GM23248 (cell line): ENCODE measurements at places on chromosomes 12 and 14.

GRCh38 chr12:109738209-109738608, 24.6 kb downstream of the FAM222A start:
- DNase-seq: no peak

DNA sequence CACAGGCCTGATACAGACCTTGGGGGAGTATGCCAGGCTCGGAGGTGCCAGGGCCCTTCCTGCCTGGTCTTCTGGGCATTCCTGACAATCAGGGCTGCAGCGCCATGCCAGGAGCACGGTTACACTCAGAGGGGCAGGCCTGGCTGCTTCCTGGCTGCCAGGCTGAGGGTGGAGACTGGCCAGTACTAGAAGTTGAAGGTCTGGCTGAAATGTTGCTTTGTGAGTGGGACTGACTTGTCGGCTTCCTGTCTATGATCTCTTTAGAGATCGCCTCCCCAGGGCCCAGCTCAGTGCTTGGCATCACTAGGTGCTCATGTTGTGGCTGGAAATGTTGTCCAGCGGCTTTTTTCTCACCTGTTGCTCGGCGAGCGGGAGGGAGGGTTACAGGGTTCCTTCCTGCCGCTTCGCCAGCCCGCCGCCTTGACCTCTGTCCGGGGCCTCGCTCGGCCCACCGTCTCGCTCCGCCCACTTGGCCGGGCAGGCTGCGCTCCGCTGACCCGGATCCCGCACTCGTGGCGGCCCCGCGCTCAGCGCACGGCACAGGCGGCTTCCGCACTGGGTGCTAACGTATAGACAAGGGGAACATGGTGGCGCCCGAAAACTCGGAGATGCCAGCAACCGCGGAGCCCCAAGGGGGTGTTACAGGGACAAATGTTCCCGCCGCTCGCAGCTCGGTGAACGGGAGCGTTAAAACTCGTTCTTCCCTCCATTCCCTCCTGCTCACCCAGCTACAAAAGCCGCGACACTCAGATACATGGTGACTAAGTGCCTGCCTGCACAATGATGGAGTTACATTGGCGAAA, 32.6 kb downstream of the PAPLN start:
- DNase-seq: no peak

DNA sequence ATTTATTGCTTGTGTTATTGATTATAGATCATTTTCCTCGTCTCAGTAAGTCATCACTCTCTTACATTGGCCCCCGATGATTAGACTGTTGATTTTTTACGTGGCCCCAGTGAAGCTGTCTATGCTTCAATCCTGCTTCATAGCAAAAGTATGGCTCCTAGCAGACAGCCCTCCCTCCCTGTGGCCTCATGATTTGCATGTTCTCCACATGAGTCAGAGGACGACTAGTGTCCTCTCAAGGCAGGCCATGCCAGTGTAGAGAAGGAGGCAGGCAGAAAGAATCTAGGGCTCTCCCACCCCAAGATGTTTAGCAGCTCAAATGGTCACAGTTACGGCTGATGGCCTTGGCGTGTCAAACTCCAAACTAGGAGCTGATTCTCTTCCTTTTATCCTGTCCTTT, 59.6 kb downstream of the FIGNL2 start:
- DNase-seq: peak; percentile 93

DNA sequence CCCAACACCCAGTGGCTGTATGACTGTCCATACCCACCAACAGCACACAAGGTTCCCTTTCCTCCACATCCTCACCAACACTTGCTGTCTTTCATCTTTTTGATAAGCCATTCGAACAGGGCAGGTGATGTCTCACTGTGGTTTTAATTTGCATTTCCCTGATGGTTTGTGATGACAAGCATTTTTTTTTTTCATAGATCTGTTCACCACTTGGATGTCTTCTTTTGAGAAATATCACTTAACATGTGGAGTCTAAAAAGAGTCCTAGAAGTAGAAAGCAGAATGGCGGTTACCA, 198.1 kb upstream of the DIO3 start:
- no peak for DNase-seq

GRCh38 chr12:46415552-46415951, 43.0 kb upstream of the SLC38A2 start:
- DNase-seq: no peak

DNA sequence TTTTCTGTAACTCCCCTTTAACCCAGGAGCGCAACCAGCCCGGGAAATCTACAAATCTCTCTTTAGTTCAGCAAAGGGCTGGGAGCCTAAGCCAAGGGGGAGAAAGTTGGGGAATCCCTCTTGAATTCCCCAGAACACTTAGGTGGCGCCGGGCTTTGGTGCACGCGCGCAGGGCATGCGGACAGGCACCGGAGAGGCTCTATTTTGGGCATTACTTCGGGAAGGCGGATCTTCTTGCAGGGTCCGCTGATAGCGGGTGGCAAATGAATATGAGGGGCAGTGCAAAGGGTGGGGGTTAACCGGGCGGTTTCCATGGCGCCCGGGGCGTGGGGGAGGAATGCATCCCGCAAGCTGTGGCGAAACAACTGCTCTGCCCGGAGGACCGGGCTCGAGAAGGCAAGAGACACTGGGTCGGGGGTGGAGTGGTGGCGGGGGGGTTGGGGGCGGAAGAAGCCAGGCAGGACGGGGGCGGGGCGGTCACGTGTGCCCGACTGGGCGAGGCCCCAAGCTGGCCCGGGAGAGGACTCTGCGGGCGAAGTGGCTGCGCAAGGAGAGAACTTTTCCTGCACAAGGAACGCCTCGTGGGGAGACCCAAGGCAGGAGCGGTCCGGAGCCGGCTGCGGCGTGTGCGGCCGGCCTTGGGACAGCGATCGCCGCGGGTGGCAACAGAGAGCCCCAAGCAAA, at the start of gene FLVCR2:
TSS of gene FLVCR2 (plus strand) at position 519 of the 684 bp plus-strand sequence. CDS start 353 bp downstream, outside the sequence.
- DNase-seq: peak; percentile 78

DNA sequence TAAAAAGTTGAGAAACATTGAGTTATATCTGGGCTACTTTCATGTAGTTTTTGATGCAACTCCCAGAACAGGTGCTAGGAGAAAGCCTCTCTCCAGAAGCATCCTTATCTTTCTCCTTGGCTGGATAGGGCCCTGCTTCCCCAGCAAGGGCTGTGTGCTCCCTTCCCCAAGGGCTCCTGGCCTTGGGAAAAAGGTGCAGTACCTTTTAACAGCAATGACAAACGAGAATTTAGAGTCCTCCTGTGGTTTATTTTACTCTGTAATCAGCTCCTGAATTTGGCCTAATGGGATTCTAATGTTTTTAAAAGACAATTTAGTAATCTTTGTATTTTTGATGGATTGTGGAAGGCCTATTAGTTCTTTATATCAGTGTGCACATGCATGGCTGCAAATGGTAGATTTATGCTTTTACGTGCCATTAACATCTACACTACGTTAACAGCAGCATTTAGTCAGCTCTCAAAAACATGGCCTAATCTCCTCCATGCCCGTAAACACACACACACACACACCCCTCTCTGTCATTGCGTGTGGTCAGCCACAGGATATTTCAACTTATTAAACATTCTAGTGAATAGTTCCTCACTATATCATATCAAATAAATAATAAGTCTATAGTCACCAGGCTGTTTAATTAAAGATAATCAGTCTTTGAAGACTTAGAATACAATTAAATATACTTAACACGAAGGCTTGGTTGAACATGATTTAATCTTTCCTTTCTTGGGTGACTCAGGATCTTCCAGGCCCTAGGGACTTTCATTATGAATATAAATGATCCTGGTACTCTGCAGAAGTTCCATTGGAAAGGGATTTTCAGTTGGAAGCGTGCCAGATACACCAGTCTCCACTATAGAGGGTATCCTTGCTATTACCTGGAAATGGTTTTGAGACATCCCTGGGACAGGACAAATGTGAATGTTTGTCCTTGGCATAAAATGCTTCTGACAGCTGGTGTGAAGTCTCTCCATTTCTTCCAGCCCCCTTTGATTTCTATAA, 181.4 kb upstream of the PWP1 start:
- no peak for DNase-seq

GRCh38 chr12:130919086-130919485, 34.6 kb upstream of the ADGRD1 start:
- DNase-seq: no peak

DNA sequence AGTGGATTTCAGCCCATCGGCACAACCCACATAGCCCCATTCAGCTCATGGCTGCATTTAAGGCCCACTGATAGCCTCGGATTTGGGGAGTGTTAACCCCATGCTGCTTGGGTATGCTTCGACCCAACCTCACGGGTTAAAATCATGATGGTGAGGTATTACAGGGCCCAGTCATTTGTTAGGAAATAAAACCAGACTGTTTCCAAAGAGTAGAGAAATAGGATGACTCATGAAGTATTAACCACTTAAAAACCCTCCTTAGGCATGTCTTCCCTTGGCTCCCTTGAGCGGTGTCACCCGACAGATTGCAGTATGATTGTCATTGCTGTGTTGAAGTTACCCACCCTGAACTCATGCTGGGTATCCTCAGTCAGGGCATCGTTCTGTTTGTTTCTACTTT, 289.1 kb downstream of the CACNA1C start:
- peak; percentile 87 for DNase-seq

- no peak for DNase-seq
These were observed 372.9 kb upstream of the FAR2 start for GRCh38 chr12:28776220-28776619.

DNA sequence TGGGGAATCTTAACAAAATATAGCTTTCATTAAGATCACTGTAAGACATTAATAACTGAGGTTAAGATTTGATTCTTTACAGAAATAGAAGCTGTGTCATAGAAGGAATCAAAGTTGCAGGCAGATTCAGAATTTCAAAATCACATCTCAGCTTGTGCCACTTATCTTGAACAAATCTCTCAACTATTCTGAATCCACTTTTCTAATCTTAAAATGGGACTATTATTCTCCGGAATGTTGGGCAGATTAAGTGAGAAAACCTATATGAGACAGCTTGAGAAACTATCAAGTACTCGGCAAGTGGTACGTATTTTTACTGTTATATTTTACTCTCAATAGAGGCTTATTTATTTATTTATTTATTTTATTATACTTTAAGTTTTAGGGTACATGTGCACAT, 28.4 kb downstream of the PZP start:
- no peak for DNase-seq

- no peak for DNase-seq
These were observed 1084.8 kb upstream of the ATXN7L3B start for GRCh38 chr12:73452672-73453469.

- DNase-seq: no peak
These were observed 84.5 kb upstream of the POC1B start for GRCh38 chr12:89610366-89610765.

GRCh38 chr12:27824126-27824842, 44.2 kb upstream of the MANSC4 start:
- no peak for DNase-seq

GRCh38 chr14:68157971-68158371, 338.4 kb downstream of the RAD51B start:
- DNase-seq: peak; percentile 66

DNA sequence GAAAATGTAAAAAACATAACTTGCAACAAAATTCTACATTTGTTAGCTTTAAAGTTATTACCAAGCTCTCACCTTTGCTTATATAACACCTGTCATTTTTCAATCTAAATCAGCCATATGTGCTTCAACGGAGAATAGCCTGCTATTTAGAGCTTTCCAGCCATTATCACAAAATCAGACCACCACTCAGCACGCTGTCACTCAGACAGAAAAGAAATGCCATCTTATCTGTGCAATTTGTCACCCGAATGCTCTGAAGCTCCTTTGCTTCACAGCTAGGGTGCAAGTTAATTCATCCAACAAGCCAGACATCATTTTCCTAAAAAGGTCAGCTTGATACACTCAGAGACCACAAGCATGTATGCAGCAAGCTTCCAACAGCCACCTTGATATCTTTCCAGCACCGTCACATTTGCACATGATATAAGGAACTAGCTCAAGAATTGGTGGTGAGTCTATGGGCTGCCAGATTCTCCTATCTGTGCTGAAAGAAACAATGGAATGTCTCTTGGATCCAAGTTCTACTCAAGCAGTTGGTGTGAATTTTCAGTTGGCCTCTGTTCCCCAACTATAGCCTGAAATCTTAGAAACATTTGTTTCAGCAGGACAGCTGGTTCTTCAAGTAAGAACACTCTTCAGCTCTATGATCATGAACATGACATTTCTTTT, 20.0 kb upstream of the IFNG-AS1 start:
- DNase-seq: peak; percentile 23

DNA sequence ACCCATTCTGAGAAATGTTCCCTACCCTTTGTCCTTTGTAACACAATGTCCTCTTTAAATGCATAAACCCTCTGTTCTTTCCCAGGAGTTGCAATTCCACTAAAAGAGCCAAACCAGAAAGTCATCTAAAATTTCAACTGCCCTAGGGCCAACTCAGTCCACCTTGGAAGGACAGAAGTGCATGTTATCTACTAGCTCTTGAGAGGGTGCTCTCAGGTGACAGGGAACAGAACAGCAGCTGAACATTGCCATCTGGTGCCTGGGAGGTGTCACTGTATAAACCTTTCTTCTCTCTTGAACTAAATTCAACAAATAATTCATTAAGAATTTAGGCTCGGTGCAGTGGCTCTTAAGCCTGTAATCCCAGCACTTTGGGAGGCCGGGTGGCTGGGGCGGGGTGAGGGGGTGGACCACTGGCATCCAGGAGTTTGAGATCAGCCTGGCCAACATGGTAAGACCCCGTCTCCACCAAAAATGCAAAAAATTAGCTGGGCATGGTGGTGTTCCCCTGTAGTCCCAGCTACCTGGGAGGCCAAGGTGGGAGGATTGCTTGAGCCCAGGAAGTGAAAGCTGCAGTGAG, 10.3 kb upstream of the FERMT2 start:
- peak; percentile 72 for DNase-seq

GRCh38 chr12:127450826-127451225, 816.1 kb upstream of the TMEM132C start:
- peak; percentile 14 for DNase-seq

- no peak for DNase-seq
These were observed 6.0 kb downstream of the RAD9B start for GRCh38 chr12:110508071-110508586.

DNA sequence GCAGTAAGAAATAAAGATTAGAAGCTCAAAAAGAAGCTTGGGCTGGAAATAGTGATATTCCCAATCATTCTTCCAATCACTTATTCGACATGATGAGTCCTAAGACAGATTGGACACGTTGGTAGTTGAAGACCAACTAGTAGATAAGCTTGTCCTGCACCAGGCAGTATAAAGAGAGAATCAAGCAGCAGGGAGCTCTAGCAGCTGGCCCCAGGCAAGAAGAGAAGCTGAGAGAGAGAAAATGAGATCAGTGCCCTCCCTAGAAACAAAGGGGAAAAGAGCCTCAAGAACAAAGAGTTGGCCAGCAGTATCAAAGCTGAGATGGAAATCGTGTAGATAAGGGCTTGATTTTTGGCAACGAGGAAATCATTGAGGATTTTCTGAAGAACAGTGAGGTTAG, 20.6 kb downstream of the RASSF8 start:
- no peak for DNase-seq

DNA sequence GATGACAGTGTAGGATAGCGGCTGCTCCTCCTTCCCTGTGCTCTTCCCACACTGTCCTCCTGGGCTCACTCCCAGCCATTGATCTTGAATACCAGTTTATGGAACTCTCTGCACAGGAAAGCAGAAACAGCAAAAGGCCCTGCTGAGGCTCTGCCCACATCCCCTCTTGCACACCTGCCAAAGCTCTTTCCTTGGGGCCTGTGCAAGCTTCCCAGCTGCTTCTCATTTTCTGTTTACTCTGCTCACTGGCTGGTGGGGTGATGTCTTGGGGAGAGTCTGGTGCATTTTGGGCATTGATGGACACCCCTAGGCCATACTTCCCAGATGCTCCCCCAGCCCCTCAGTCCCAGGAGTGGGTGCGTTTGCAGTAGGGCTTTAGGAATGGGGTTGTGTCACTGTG, 361.8 kb downstream of the TMEM121 start:
- DNase-seq: no peak

GRCh38 chr12:49019120-49019430, 499 bp upstream of the PRKAG1 start:
- DNase-seq: no peak

GRCh38 chr14:50008562-50008961, 107.8 kb downstream of the VCPKMT start:
- DNase-seq: no peak
